ENCODE measurements at places on chromosomes 4 and X. TPM values are rescaled to one million over a fixed set of nuclear protein-coding genes. Genes with fewer than 3 reads are reported as not detected.

PAGE2B gene
- not detected for total RNA-seq

DRD5 gene
- not detected for total RNA-seq

RAB40A gene
- total RNA-seq = 1.1 TPM

CCKAR gene
- not detected for total RNA-seq

PDGFRA gene
- 409 TPM for total RNA-seq

ADH1B gene
- total RNA-seq = 360 TPM

- DNase-seq = no peak
Measured at GRCh38 chr4:100165809-100166208, 24.5 kb downstream of the DDIT4L start.

GRCh38 chrX:134172588-134173259, 64.3 kb upstream of the CCDC160 start:
- DNase-seq = peak; percentile 14

DNA sequence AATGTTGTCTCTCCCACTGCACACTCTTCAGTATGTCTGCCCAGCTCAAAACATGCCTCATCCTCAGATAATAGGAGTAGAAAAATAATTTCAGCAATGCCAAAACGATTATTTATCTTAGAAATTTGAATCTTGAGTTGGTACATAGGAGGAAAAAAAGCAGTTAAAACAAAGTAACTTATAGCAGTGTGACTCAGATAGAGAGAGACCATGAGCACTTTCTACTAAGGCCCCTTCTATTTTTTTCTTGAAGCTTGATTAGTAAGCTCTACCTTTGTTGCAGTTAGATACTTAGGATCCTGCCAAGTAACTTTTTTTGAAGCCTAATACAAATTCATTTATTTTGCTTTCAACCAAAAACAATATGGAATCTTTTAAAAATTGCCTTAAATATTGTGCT, 212.3 kb downstream of the MAD2L1 start:
- DNase-seq = no peak

- no peak for DNase-seq
Measured at GRCh38 chr4:148355442-148356123, 86.6 kb downstream of the NR3C2 start.

GRCh38 chr4:108620933-108621905, 843 bp downstream of the RPL34 start:
- DNase-seq = no peak

DNA sequence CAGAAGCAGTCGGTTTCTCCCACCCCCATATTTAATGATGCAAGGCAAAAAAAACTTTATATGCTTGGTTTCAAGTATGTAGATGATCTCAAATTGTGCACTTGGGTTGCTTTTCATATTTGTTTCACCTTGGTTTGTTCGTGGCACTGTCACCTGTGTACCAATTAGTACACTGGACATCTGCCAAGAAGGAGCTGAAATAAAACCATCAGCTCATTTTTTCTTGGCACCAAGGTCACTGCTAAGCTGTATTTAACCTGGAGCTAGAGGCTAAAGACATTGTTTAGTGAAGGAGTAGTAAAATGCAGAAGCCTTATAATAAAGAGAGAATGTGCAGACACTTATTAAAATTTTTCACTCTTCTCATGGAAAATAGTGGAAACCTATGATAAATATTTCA, 430.8 kb downstream of the ARHGAP24 start:
- no peak for DNase-seq

- DNase-seq = no peak
Measured at GRCh38 chr4:104263100-104263499, 231.6 kb downstream of the CXXC4 start.

DNA sequence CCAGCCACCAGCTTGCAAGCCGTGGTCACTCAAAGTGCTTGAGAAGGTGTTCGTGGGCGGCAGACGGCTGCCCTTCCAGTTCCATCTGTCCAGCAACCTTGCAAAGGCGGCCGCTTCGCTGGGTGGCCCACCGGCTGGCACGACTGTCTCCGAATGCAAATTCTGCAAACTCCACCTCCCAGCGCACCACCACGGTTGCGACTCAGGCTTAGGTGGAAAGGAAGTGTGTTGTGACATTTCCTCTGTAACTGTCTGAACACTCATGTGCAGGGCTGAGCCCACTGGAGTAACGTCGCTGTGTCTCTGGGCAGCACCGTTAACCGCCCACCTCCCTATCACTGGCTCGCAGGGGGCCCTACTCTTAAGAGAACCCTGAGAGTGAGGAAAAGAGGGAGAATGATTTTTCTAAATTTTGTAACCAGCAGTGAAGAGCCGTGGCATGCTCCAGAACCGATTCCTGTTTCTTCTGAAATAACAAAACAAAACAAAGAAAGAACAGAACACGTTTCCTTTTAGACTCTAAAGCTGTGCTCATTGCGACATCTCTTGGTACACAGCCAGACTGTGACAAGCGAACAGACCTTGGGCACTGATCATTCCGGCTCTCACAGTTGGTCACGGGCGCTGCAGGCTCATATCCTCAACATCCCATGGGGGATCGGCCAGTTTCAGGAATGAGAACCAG, at the start of gene P2RY8:
TSS of gene P2RY8 (minus strand) at position 155 of the 685 bp plus-strand sequence. CDS start 70,627 bp downstream, outside the sequence.
- peak; percentile 19 for DNase-seq

DNA sequence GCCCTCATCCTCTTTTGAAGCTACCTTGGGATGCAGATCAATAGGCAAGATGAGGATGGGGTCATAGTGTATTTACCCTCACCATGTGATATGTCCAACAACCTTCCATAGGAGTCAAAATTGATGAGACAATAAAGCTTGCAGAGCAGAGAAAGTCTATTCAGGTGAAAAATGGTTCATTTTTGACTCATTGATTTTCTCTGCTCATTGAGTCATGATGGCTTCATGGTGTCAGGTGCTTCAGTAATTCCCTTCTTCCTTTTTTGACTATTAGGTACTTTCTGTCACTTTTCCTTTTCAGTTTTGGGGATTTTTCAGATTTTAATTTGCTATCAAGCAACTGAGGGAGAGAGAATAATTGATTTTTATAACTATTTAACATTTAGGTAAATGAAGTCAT, 55.9 kb upstream of the IL2 start:
- no peak for DNase-seq

- DNase-seq = no peak
Measured at GRCh38 chr4:146975527-146975926, 29.9 kb upstream of the TTC29 start.

- no peak for DNase-seq
Measured at GRCh38 chr4:38091636-38092035, 131.4 kb downstream of the PTTG2 start.
